ENCODE measurements at places on chromosomes 2 and 18.

GRCh38 chr18:62717169-62717924, 2.0 kb downstream of the PHLPP1 start:
- peak; percentile 69 for DNase-seq

DNA sequence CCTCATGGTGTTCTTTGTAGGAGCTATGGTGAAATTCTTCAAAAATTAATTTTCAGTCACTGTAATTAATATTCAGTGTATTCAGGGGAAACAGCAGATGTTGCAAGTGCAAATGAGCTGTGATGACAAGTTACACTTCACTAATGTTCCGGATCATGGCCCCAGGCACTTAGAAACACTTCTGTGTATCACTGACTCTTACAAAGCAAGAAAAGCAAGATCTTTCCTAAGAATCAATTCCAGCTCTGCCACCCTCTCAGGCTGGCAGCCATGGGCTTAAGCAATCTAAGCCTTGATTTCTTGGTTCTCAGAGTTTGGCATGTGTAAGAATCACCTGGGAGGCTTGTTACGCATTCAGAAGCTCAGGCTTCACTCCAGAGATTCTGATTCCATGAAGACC, 78.0 kb downstream of the MARCHF4 start:
- no peak for DNase-seq

DNA sequence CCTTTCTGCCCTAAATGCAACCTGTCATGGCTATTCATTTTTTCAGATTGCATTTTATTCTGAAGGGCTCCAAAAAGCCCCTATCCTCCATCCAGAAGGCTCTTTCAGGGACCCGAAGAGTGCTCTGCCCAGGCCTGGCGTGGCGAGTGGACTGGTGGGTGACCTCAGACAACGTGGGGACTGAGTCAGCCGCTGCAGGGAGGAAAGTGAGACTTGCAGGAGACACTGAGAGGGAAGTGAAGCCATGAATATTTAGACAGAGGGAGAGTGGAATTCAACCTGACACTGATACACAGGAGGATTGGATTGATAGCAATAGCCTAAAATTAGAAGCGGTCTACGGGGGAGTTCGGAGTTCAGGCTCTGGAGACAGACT, 63.6 kb upstream of the SIX2 start:
- no peak for DNase-seq

GRCh38 chr2:114128263-114128662, 238.4 kb downstream of the ACTR3 start:
- no peak for DNase-seq

DNA sequence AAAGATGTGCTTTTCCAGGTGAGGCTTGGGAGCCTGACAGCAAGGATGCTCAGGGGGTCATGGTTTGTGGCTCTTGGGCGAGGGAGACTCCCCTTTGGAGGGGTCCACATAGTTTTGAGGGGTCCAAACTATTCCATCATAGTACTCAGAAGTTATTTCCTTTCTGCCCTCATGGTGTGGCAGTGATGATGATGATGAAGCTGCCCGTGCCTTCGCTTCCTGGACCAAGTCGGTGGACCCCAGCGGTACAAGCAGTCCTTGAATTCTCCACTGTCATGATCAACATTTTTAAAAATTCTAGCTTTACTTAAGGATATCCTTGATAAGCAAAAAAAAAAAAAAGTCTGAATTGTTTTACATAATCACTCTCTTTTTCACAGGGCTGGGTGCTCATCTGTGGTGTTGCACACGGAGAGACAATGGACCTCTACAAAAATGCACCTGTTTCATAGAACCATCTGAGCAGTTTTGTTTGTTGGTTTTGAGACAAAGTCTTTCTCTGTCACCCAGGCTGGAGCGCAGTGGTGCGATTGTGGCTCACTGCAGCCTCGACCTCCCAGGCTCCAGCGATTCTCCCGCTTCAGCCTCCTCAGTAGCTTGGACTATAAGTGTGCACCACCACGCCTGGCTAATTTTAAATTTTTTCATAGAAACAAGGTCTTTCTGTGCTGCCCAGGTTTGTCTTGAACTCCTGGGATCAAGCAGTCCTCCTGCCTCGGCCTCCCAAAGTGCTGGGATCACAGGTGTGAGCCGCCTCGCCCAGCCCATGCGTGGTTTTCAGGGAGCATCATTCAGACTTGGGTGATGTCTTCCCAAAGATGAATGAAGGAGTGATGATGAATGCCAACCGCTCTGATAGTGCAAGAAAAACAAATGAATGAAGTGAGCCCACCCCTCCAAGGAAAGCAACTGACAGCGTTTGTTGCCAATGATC, 271.4 kb upstream of the HDAC4 start:
- no peak for DNase-seq

GRCh38 chr18:13563390-13563805, 163.0 kb downstream of the FAM210A start:
- no peak for DNase-seq

GRCh38 chr18:9068346-9068745, 34.2 kb upstream of the NDUFV2 start:
- DNase-seq = no peak

GRCh38 chr2:136342138-136342537, 224.2 kb upstream of the CXCR4 start:
- DNase-seq = no peak

DNA sequence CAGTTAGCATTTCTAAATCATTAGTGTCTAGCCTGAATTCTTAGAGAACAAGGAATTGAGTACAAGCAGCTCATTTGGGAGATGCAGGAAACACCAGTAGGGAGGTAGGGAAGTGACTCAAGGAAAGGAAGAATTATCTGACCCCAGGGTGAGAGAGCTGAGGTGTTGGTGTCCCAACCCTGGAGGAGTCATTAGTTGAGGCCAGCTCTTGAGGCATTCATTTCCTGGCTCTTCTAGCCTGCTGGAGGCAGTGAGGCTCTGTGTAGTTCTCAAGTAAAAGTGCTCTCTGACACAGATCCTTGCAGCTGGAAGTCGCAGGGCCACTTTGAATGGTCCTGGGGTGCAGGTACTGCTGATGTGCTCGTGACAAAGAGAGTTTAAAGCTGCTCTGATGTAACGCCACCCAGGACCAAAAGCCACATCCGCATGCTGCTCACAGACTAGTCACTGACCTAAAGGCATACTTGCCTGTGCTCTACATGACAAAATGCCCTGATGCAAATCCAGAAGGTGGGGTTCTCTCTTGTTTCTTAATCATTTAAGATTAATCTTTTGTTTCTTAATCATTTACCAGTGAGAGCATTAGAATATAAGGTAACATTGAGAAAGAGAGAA, 299.5 kb upstream of the LYPD1 start:
- DNase-seq = no peak

GRCh38 chr18:41096504-41096903, 858.5 kb upstream of the PIK3C3 start:
- no peak for DNase-seq

- peak; percentile 41 for DNase-seq
These were observed 39.5 kb upstream of the MCFD2 start for GRCh38 chr2:46954951-46955571.

DNA sequence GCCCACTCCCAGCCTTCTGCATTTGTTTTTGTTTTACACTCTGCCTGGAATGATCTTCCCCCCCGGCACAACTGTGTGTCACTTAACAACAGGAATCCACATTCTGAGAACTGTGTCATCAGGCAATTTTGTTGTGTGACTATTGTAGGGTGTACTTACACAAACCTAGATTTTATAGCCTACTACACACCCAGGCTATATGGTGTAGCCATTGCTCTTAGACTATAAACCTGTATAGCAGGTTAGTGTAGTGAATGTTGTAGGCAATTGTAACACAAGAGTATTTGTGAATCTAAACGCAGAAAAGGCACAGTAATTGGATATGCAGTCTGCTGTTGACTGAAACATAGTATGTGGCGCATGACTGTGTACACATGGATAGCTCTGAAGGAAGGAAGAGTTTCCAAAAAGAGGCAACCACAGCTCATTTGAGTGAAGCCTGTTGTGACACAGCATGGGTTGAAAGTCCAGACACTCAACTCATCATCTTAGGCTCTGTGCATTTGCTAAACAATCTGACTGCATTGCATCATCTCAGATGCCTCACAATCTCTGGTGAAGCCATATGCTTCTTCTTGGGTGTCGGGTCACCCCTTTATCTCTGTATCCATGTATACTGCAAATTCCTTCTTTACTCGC, 506.6 kb upstream of the SPHKAP start:
- DNase-seq = peak; percentile 14

- DNase-seq = no peak
These were observed 68.2 kb downstream of the GLI2 start for GRCh38 chr2:120803764-120804335.

DNA sequence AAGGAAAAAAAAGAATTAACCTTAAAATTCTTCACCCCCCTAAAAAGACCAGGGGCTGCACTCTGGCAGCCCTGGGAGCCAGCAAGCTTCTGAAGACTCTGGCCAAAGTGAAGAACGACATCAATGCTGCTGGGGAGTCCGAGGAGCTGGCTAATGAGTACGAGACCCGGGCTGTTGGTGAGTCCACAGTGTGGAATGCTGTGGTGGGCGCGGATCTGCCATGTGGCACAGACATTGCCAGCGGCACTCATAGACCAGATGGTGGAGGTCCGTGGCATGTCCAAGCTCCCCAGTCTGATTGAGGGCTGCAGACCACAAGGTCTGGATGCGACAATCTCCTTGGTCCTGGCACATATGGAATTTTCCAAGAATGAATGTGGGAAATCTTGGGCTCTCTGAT, 47.4 kb downstream of the TRPM8 start:
- DNase-seq = no peak

GRCh38 chr18:25898965-25899364, 191.4 kb downstream of the SS18 start:
- no peak for DNase-seq

DNA sequence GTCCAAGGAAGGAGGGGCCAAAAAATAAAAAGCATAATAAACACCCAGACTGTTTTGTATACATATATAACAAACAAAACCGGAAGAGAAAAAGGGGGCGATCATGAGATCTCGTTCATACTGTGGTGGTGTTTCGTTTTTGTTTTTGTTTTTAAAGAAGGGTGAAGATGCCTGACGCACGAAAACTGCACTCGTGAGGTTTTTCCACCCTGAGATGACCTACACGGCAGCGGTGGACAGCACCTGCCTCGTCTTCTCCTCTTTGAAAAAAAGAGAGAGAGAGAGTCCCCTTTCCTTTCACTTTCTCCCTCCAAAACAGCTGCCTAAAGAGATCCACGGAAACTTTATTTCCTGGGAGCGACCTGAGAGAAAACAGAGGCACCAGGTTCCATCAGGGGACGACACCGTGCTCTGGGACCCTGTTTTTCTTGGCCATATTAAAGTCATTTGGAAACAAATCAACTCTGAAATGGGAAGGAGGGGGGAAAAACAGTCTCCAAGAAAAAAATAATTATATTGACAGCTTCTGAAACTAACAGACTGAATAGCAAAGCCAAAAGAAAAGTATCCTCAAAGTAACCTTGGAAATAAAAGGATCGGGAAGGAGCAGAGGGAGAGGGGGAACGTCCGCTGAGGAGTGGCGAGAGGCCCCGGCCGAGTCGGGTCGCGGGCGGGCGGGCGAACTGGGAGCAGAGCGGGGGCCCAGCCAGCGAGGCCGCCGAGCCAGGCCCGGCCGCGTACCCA, 3.5 kb downstream of the POU3F3 start:
- DNase-seq = no peak

DNA sequence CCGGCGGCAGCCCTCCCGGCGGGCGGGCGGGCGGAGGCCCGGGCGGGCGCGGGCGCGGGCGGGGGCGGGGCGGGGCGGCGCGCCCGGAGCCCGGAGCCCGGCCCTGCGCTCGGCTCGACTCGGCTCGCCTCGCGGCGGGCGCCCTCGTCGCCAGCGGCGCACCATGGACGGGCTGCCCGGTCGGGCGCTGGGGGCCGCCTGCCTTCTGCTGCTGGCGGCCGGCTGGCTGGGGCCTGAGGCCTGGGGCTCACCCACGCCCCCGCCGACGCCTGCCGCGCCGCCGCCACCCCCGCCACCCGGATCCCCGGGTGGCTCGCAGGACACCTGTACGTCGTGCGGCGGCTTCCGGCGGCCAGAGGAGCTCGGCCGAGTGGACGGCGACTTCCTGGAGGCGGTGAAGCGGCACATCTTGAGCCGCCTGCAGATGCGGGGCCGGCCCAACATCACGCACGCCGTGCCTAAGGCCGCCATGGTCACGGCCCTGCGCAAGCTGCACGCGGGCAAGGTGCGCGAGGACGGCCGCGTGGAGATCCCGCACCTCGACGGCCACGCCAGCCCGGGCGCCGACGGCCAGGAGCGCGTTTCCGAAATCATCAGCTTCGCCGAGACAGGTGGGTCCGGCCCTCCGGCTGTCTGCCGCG, at the start of gene INHBB:
Gene INHBB, plus strand, starts transcription at position 111 of the 641 bp plus-strand sequence. Its CDS starts 53 bp downstream, at position 164.
- peak; percentile 13 for DNase-seq

GRCh38 chr2:239146741-239147181, 254.1 kb downstream of the HDAC4 start:
- DNase-seq = no peak

GRCh38 chr2:238898534-238899281, 50.8 kb downstream of the TWIST2 start:
- no peak for DNase-seq

DNA sequence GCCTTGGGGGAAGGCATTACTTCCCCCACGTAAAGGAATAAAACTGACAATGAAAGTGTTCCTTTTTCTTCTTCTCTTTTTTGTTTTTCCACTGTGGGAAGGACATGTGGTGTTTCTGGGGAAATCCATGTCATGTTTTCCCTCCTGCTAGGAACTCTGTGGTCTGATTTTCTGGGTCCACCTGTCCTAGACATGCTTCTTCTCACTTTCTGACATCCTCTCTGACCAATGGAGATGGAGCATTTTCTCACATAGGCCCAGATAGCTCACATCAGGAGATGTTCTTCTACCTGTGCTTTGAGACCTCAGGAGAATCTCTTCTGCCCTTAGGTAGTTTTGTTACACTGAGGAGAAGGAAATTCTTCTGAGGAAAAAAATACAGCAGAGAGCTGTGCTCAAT, 252.0 kb upstream of the SIX3 start:
- no peak for DNase-seq

- DNase-seq = no peak
These were observed 97.8 kb upstream of the SP3 start for GRCh38 chr2:174062934-174063333.

DNA sequence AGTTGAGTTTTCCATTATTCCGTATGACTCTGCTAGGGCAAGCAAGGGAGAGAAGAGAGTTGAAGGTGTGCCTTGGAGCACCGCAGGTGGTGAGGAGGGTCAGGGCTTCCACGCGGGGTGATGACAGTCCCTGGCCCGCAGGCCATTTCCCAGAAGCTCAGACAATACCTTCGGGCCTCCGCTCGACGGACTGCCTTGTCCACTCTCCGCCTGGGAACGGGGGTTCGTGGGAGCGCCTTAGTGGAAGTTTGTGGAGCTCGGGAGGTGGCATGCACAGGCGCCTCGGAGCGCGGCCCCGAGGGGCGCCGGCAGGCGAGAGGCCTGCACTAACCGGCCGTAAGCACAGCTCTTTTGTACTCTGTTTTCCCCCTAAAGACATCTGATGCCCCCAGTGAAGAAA, 69.8 kb downstream of the ARHGEF33 start:
- DNase-seq = no peak

DNA sequence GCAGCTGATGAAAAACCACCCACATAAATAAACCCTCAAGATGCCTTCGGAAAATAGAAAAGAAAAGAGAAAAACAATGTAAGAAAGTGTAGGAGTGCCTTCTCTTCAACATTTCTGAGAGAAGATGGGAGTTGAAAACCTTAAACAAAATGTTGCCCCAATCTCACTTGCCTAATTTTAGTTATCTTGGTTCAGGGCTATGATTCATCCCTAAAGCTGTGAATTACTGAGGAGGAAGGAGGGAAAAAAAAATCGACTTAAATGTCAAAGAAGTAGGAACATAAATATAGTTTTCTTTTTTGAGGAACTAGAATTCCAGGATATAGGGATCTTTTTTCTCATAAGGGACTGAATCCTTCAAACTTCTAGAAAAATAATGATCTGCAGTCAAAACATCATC, 360.3 kb downstream of the TGIF1 start:
- no peak for DNase-seq

- DNase-seq = no peak
These were observed 294.5 kb upstream of the NT5C1B start for GRCh38 chr2:18883616-18884456.
